ENCODE measurements at places on chromosomes 2 and 18.

DNA sequence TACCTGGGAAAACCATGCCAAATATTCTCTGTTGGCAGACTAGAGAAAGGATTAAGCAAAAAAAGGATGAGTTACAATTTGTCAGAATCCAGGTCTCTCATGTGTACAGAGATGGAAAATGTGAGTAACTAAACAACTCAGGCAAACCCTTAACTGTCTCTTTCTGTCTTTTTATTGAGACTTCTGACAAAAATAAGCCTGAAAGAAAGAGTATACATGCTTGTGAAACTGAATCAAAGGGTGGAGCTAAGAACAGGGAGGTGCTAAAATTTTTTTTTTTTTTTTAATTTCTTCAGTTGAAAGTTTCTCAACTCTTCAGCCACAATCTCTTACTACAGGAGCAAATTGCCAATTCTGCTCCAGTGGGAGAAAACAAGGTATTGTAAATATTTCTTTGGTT, at the start of gene SERPINB10:
Gene SERPINB10, plus strand, starts transcription at position 295 of the 400 bp plus-strand sequence. CDS start 7,553 bp downstream, outside the sequence.
- DNase-seq: no peak

DNA sequence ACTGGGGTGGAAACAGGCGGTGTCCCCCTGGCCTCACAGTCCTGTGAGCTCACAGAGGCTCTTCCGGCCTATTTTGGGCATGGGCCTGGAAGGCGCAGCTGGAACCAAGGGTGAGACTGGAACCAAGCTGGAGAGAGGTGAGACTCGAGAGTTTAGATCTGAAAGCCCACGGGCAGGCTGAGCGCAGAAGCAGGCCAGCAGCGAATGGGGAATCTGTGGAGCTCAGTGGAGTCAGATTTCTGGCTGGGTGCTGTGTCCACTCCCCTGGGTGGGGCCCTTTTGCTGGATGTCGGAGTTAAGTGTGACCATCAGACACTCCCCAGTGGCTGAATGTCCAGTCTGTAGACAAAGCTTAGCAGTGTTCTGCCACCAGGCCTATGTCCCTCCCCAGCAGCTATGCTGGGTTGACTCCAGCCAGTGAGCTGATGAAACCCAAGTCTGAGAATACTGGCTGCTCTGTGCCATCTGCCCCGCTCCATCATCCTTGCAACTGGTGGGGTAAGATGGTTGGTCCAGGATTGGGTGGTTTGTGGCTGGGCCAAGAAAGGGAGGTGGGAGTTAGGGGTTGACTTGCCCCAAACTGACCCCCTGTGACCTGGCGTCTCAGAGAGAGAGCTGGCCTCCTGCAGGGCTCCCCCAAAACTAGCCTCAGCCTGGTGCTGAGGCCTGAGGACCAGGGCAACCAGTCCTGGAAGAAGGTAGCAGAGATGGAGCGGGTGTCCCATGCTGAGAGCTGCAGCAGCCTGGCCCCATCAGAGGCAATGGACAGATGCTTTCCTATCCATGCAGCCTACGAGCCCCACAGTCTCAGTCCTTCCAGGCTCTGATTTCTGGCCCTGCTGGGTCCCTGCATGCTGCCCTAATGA, 34.4 kb downstream of the CYP26B1 start:
- DNase-seq: no peak

DNA sequence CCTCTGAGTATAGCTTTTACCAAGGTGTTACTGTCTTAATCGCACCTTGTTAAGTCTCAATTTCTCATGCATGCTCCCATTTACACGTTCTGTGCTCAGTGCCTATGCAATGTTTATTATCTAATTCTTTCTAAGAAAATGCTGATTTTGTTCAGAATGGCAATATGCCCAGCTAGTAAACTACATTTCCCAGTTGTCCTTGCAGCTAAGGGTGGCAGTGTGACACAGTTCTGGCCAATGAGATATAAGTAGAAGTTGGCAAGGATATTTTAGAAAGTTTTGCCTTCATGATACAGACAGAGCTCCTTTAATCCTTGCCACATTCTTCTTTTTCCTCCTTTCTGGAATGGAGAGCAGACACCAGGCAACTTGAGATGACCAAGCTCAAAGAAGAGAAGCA, 45.3 kb downstream of the POLE4 start:
- no peak for DNase-seq

DNA sequence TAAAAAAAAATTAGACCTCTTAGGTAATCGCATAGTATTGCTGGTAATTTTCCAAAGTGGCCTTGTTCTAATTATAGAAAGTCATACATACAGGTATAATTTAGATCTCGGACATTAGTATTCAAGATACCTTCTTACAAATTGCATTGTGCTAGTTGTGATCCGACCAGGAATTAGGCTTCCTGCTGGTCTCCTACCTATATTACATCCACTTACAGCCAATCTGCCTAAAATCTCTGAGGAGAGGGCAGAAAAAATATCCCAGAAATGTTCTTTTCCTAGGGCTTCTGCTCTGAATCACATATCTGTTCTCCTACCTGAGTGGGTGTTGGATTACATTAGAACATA, 314.7 kb upstream of the GULP1 start:
- DNase-seq: no peak

DNA sequence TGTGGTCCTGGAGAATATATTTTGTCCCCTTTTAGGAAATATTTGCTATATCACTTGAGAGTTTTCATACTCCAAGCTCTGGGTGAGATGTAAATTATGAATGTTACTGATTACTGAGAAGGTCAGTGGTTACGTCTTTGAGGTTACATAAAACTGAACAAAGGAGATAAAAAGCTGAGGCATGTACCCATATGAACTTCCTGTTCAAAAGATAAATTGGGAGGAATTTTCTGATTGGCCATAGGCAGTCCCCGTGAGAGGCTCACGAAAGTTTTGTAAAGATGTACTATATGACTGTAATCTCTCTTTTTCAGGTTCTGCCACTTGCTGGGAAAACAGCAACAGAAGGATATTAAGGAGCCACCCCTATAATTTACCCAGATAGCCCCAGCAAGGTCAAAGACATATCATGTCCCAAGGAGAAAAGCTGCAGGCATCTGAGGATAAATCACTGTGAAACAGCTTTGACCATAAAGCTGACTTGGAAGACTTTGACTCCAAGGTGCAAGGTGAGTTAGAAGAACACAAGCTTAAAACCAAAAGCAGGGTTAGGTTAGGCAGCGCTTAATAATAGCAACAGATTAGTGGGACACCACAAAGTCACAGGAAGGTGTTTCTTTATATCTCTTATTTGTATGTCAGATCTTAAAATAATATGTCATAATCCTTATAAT, 90.4 kb downstream of the OSBPL6 start:
- DNase-seq: no peak

DNA sequence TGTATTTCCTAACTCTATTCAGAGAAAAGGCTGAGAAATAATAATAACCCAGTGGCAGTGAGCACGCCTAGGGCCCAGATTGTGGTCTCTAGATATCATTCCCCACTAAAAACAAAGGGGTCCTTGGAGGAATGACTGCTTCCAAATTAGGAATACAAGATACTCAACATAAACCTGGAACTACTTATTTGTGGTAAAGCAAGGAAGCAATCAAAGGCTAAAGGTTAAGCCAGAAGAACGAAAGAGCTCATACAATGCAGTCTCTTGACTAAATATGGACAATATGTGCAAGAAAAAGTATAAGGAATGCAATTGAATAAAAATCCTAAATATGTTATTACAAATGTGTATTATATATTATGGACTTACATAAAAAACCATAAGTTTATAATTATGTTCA, 253.5 kb upstream of the NRP2 start:
- DNase-seq: no peak

GRCh38 chr2:106642679-106643078, 155.5 kb downstream of the CD8B2 start:
- DNase-seq: no peak

DNA sequence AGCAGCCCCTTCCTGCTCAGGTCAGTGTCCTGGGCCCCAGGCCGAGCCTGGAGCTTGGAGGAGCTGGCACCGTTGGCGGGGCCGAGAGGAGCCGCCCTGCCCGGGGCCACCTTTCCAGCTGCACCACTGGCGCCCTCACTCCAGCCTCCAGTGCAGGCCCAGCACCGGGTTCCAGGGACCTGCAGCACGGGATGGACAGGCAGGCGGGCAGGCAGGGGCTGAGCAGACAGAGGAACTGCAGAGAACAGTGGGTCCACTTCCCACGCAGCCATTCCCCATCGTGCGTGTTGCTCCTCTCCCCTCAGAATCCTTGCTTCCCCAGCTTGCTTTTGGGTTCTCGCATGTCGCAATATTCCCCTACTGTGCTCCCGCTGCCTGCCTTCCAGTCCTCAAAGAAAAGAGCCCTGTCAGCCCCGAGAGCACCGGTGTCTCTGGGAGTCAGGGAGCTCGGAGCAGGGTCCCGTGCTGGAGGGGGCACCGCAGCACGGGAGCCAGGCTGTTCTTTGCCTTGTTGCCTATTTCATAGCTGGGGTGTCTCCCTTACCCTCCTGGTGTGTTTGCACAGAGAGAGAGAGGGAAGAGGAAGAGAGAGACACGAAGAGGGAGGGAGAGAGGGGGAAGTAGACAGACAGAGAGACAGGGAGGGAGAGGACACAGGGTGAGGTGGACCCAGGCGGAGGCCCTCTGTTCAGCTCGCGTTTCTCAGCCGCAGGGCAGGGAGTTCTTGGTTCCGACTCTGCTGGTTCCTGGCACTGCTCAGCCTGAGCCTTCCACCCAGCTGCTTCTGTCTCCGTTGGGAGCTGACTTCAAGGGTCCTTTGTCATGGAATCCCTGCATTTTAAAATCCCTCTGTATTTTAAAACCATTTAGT, 126.0 kb downstream of the MBP start:
- DNase-seq: no peak

GRCh38 chr18:39840856-39841481, 2114.1 kb upstream of the PIK3C3 start:
- DNase-seq: no peak

GRCh38 chr2:238104226-238104690, 4.1 kb downstream of the ESPNL start:
- no peak for DNase-seq

- DNase-seq: no peak
These were observed 92.6 kb upstream of the PNPT1 start for GRCh38 chr2:55786280-55786679.

DNA sequence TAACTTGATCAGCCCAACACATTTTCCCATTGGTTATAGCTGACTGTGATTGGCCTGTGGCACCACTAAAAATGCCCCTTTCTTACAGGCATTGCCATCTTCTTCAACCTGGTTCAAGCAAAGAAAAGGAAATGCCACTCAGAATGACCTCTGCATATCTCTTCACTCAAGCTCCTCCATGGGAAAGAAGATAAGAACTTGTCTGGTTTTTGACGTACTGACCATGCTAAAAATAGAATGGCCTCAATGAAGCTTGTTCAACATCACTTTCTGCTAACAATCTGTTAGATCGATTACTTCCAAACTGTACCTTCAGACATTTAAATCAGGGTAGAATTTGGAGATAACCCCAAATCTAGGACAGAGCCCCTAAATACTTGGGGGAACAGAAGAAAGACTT, 109.5 kb downstream of the CABYR start:
- DNase-seq: no peak

GRCh38 chr2:1881998-1882397, 137.7 kb upstream of the PXDN start:
- DNase-seq: no peak

DNA sequence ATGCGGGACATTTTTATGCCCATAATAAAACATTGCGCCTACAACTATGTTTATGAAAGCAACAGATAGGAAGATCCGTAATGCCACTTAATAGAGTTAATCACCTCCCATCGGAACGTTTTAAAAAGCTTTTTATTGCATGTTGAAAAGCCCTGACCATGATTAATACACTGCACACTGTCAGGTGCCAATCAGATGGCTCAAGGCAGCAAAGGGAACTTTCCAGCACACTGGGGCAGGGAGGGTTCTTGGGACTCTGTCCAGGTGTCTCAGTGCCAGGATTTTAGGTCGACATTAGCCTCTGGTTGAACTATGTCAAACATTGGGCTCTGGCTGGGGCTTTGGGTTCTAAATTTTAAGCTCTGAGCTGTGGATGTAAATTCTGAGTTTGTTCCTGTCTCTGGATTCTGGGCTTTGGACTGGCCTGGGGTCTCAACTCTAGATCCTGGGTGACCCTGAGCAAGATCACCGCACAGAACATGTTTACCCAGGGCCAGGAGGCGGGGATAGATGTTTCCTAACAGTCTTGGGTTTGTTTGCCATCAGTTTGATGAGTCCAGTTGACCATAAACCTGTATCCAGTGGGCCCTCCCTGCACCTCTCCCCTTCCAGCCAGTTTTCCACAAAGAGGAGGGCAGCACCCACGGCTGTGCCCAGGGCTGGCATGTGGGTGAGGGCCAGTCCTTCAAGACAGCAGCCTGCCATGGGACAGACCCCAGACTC, 262.7 kb downstream of the ATAD2B start:
- no peak for DNase-seq

- no peak for DNase-seq
These were observed 52.4 kb downstream of the INHBB start for GRCh38 chr2:120398051-120398995.

DNA sequence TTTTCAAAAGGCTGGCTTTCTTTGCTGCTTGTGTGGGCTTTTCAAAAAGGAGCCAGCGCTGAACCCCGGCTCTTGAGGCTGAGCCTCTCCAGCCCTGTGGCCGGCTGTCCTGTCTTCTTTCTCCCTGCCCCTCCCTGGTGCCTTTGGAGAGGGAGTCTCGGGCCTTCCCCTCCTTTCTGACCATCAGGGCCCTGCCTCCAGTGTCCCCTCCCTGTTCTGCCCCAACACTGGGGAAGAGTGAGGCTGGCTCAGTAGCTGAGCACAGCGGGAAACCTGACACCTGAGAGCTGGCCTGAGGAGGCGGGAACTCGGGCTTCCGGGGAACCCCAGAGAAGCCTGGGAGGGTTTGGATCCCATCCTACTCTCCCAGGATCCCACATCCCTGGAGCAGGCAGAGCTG, 232.1 kb downstream of the LOXHD1 start:
- DNase-seq: no peak

- no peak for DNase-seq
These were observed 82.2 kb upstream of the HDAC4 start for GRCh38 chr2:239482778-239483712.

DNA sequence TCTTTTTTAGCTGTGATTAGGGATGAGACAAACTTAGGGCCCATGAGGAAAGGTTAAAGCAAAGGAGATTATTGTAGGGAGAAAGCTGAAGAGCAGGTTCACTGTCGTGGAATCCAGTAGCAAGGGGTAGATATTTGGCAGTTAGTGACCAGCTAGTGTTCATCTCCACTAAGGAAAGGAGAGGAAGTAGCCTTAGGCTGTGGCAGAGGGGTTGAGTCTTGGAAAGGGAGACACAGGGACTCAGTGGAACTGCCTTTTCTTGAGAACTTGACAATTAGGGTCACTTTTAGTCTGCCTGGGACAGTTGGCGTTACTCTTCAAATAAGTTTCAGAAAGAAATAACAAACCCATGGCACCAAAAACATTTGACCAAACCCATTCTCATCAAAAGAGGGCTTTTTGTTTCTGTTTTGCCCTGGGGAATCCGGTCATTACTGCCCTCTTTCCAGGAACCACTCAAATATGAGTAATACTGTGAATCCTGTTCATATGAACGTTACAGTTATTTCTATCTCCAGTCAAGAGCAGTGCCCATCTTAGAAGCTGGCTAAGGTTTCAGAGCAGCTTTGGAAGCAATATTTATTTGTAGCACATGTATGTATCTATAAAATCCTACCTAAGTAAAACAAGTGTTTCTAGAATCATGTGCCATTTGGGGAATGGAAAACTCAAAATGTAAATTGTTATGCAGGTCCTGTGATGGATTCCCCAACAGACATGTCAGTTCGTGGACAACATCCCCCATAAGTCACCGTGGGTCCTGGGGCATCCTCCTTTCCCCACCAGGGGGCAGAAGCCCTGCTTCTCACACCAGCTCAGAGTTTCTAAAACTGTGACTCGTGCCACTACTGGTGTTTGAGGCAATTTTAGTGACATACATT, 77.3 kb upstream of the PHLPP1 start:
- peak; percentile 38 for DNase-seq

All from stimulated activated CD8-positive, alpha-beta memory T cell treated with anti-CD3 and anti-CD28 coated beads, Interleukin-7, amount 100 ng/mL, for 48 hours (primary cell).